ENCODE measurements at places on chromosomes 4 and X.

DNA sequence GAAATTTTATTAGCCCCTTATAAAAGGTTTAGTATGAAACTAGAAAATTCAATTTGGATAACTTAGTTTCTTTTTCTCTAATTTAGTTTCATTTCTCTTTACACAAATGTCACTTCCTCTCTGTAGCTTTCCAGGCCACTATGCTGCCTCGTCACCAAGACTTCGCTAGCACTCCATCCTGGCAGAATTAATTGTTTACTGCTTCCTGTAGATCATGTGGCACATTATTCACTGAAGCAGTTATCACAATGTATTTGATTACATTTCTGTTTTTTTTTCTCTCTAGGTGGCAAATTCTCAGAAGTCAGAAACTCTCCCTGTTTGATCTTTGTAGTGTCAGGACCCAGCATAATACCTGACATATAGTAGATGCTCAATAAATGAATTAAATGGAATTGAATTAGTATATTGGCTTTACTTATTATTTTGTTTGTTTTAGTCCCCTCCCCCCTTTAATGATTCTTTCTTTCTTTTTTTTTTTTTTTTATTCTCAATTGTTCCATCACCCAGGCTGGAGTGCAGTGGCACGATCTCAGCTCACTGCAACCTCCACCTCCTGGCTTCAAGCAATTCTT, 9.3 kb upstream of the SAT1 start:
- no peak for DNase-seq

DNA sequence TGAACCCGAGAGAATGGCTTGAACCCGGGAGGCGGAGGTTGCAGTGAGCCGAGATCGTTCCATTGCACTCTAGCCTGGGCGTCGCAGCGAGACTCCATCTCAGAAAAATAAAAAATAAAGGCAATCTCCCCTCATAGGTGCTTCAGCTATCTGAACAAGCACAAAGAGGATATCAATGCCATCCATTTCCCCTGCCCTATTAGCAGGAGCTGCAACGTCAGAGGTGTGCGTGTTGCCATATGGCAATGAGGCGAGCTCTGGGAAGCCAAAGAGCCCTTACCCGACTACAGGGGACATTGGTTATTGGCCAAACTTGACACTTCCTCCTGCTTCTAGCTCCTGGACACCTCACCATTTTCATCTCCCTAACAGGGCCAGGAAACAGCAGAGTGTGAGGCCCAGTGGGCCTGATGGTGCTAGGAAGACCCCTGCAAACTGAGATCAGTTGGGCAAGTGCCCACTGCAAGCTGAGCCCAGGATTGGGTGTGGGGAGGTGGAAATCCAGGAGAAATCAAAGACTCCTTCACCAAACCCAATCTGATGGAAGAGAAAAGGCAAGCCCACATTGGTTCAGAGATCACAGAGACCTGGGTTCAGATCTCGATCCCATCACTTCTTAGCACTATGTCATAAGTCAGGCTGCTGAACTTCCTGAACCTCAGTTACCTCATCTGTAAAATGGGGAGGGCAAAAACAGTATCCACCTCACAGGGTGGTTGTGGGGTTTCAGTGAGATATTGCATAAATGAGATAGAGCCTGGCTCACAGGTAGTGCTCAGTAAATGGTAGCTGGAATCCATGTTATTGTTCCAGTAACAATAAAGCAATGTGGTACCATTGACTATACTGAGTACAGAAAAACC, 21.2 kb downstream of the SLC25A5 start:
- no peak for DNase-seq

DNA sequence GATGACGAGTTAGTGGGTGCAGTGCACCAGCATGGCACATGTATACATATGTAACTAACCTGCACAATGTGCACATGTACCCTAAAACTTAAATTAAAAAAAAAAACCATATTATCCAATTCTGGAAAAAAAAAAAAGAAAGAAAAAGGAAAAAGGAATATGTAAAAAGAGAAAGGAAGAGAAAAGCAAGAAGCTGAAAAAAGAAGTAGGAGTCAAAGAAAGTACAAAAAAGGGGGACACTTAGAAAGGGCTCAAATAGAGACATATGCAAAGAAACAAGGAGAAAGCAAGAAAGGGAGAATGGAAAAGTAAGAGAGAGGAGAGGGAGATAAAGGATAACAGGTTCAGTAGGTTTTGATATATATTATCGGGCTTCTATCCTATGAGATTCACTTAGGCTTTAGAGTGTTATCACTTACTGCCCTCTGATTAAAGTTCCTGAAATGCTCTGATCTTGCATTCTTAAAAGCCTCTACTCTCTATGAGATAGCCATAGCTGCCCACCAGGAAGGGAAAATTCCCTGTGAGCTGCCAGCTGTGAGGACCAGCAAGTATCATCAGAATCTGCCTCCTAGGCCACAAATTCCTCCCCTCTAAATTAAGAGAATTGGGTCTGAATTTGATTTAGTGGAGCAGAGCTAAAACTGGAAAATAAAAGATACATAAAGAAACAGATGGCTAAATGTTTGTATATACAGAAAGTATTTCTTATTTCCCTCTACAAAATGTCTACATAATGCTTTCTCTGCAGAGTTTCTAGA, 95.2 kb downstream of the AMMECR1 start:
- no peak for DNase-seq

DNA sequence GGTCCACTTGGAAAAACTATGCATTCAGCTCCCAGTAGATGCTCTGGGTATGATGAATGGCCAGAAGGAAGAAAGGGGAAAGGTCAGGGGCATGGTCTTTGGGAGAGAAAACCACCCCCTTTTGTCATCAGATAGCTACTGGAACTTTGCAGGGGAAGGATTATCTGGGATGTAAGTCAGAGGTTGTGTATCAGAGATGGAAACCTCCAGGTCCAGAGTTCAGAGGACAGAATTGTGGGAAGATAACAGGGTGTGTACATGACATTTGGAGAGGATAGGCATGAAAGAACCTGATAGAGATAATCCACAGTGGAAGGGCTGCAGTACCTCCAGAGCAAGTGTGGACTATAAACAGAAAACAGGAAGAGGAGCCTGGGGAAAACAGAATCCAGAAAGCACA, 262.7 kb downstream of the SPRY1 start:
- no peak for DNase-seq

- DNase-seq = no peak
Measured at GRCh38 chrX:27884654-27885053, 76.9 kb downstream of the MAGEB10 start.

DNA sequence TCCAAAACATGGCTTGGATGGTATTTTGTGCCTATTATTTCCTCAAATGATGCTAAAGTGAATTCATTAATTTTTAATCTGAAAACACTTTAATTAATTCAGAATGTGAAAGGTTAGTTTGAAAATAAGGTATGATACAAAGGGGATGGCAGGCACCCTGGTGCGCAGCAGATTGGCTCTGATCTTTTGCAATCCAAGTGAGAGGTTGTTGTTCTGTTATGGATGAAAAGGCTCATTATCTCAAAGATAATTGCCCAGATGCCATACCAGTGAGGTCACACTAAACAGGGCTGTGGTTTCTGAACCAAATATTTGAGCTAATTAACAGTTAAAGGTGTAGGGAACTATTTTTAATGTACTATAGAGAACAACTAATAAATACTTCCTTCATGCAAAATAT, 504.9 kb downstream of the RAPGEF2 start:
- DNase-seq = no peak

DNA sequence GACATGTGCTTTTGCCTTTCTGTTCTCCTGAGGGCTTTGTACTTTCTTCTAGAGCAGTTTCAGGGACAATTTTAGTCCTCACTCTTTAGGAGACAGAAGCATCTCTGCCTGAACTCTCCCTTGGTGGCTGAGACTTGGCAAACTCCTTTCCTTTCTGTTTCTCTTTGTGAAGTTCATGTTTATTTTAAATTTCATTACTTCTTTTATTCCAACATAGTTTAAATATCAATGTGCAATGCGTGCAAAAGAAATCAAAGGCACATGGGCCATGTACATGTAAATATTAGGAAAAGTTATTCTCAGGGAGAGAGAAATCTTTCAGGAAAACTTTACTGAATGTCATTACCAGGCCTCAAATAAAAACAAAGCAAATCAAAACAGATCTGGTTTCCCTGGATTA, 177.6 kb downstream of the RNF150 start:
- DNase-seq = no peak

DNA sequence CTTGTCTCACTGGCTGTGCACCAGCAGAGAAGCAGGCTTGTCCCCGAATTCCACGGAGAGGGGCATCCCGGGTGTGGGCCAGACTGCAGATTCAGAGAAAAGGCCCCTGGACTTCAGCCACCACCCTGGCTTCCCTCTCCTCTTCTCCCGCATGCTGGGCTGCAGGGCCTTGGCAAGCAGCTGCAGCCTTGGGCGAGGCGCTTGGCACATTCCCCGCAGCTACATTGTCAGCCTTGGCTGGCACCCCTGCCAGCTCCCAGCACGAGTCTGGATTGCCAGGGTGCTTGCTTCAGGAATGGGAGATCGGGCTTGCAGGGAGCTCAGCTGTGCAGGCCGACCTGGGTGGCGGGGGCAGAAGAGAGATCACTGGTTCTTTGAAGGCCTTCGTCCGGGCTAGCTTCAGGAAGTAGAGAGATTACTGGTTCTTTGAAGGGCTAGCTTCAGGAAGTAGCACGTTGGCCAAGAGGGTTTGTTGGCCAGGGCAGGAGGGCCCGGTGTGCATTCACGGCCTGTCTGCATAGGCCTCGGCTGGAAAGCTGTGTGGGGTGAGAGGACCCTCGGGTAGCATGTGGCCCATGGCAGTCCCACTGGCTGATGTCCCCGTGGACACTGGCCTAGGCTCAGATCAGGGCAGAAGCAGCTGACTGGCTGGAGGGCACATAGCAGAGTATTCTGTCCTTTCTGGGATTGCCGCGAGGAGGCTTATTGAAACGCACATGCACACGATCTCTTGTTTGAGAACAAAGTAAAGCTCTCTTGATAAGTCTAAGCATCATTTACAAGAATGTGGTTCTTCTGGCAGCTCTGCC, 2.7 kb downstream of the ABCD1 start:
- DNase-seq = no peak

DNA sequence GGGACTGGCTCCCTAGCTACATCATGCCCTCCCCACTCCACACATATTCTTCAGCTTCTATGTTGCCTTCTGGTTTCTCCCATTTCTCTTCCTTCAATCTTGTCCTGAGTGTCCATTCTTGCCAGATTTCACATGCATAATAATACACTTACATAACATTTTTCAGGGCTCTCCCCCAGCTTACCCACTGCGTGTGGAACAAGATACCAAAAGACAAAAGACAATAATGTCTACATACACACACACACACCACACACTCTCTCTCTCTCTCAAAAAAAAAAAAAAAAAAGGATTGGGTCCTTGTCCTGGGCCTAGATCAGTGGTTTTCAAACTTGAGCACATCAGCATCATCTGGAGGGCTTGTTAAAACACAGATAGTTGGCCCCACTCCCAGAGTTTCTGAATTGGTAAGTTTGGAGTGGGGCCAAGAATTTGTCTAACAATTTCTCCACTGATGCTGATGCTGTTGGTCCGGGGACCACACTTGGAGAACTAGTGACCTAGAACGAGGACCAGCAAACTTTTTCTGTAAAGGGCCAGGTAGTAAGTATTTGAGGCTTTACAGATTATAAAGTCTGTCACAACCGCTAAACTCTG, 6.5 kb upstream of the SMARCA1 start:
- DNase-seq = no peak

DNA sequence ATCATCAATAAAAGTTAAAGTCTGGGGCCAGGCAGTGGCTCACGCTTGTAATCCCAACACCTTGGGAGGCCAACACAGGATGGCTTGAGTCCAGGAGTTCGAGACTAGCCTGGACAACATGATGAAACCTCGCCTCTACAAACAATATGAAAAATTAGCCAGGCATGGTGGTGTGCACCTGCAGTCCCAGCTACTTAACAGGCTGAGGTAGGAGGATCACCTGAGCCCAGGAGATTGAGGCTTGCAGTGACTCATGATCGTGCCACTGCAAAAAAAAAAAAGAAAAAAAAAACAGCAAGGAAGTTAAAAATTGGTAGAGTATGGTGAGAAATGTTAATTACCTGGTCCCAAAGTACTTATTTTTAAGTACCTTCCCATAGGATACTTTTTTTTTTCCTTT, 27.5 kb downstream of the FBXW7 start:
- no peak for DNase-seq

GRCh38 chr4:181569553-181569952, 673.6 kb upstream of the TENM3 start:
- no peak for DNase-seq
